ENCODE measurements at places on chromosomes 16 and 17. TPM values are rescaled to one million over a fixed set of nuclear protein-coding genes. Genes with fewer than 3 reads are reported as not detected.

The TCAP gene
- total RNA-seq: 0.30 TPM

The OVCA2 gene
- total RNA-seq: 57.5 TPM

The SYT17 gene
- 0.84 TPM for total RNA-seq

The TBC1D3I gene
- total RNA-seq: under 0.01 TPM

The HBM gene
- not detected for total RNA-seq

The KRT28 gene
- not detected for total RNA-seq

The ALDOC gene
- 62.4 TPM for total RNA-seq

The CCR7 gene
- not detected for total RNA-seq

The LLGL2 gene
- 0.30 TPM for total RNA-seq

The CACNA1G gene
- under 0.01 TPM for total RNA-seq

The PRR15L gene
- total RNA-seq: not detected

The PRSS33 gene
- total RNA-seq: not detected

The CHRNE gene
- 0.74 TPM for total RNA-seq

The RPA1 gene
- total RNA-seq: 31.4 TPM

The EFTUD2 gene
- 86.7 TPM for total RNA-seq

The C17orf67 gene
- total RNA-seq: 1.3 TPM

The ASGR2 gene
- not detected for total RNA-seq

The HCRT gene
- not detected for total RNA-seq

The ERN2 gene
- not detected for total RNA-seq

The HOXB7 gene
- 11.9 TPM for total RNA-seq

The KCNJ18 gene
- total RNA-seq: not detected

The CMTM4 gene
- 5.6 TPM for total RNA-seq

The CHST5 gene
- under 0.01 TPM for total RNA-seq

The MT1G gene
- total RNA-seq: 1.6 TPM

The TBC1D3D gene
- not detected for total RNA-seq

The TMC7 gene
- 0.34 TPM for total RNA-seq

The BLMH gene
- total RNA-seq: 22.7 TPM

The KLHL10 gene
- 0.17 TPM for total RNA-seq

The EPN3 gene
- 0.15 TPM for total RNA-seq

The KRT24 gene
- not detected for total RNA-seq

The HSD11B2 gene
- total RNA-seq: not detected

The VMO1 gene
- 0.50 TPM for total RNA-seq

The UBE2I gene
- 91.0 TPM for total RNA-seq

The SLX4 gene
- 6.9 TPM for total RNA-seq

The XYLT2 gene
- total RNA-seq: 39.8 TPM

The SLC38A8 gene
- not detected for total RNA-seq

The PHOSPHO1 gene
- 1.3 TPM for total RNA-seq

The NPIPB9 gene
- total RNA-seq: not detected

The CCDC200 gene
- not detected for total RNA-seq

The CACNG1 gene
- total RNA-seq: not detected

The TBX2 gene
- total RNA-seq: 88.9 TPM

The KRT40 gene
- not detected for total RNA-seq

The ADORA2B gene
- total RNA-seq: 17.1 TPM

Measured in bronchus fibroblast of lung (primary cell).